ENCODE measurements at places on chromosomes 5 and 9.

DNA sequence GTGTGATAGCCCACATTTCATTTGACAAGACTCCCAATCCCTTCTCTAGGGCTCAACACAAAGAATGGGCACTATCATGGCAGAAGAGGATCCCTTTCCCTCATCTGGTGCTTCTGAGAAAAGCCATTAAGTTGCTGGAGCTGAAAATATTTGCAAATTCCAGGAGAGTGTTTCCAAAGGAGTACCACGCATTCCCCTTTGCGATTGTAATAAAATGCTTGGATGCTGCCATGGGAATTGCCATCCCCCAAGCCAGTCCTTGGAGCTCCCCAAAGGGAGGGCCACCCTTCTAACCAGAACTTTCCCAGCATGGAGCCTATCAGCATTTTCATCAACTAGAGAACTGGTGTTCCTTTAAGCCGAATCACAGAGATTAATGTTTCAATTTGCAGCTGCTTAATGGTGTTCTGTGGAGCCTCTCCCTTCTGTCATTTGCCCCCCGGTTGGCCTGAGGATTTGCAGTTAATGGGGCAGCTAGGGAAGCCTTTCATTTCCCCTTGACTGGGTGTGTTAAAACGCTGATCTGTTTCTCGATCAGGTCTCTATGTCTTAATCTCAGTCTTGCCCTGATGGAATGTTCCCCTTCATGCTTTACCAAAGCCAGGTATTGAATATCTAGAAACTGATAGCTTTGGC lies 133.0 kb downstream of the ENC1 start:
- DNase-seq, result no peak

GRCh38 chr5:133820507-133820906 lies 147.9 kb downstream of the C5orf15 start:
- DNase-seq, result no peak

DNA sequence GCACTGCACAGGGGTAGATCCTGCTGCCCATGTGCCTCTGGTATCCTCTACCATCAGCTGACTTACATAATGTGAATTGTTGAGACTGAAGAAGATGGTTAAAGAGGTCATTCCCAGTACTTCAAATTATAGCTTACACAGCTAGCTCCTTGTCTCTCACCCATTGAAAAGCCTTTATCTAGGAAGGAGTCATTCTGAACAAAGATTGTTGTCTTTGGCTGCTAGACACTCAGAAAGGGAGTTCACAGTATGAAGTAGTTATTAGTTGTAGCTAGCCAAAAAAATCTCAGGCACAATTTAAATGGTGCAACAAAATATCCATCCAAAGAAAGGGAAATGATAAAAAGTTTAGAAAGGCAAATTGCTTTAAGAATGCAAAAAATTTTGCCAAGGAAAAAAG lies 102.0 kb upstream of the NREP start:
- DNase-seq, result no peak

GRCh38 chr9:134130503-134131375 lies 5.1 kb upstream of the WDR5 start:
- no peak for DNase-seq

DNA sequence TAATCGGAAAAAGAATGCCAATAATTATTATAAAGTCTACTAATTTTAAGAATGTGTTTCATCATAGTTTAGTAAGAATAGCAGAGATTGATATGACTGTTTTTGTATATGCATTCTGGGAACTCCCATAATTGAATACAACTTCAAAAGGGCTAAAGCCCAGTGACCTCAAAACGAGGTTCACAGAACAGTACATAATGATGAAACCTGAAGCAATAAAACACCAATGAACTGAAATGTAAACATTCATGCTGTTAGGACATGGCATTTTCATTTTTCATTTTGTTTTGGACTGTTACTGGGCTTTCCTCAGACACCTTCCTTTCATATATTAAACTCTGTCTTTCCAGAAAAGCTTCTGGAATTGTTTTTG lies 684 bp upstream of the JMY start:
- peak; percentile 48 for DNase-seq

DNA sequence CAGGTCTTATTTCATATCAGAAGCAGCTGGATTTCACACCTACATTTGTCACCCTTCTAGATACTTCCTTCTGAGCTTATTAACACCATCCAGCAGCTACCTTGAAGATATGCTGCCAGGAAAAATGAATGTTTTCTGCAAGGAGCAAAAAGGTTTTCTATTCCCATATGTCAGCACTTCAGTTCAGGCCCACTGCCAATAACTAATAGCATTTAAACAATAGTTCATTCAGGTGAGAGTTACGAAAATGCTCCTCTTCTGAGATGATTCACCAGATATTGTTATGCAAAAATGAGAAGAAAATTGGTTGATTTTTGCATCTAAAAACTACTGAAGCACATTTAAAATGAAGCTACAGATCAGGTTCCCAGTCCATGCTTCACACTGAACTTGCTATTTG lies 56.4 kb upstream of the ISL1 start:
- DNase-seq, result no peak

GRCh38 chr5:162037431-162037830 lies 30.1 kb upstream of the GABRG2 start:
- no peak for DNase-seq

DNA sequence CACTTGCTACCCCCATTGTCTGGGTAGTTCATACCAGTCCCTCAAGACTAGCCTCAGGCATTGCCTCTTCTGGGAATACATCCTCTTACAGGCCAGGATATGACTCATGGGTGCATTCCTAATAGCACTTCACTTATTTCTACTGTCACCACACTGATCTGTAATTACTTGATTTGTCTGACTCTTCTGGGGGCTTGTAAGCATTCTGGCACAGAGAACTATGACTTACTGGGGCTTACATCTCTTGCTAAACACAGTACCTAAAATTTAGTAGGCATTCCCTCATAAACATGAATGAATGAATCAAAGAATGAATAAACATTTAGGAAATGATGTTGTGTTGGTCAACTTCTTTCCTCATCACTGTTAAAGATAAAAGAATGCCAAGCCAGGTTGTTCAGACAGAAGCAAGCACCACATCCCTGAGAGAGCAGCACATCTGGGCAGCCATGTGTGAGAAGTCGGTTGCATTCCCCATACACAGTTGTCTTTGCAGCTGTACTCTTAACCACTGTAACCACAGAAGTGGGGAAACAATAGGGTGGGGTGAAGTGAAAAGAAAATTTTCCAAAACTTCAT lies 27.6 kb downstream of the IL7R start:
- DNase-seq, result peak; percentile 68

GRCh38 chr9:109880276-109881169 lies 100.5 kb downstream of the PALM2AKAP2 start:
- DNase-seq, result peak; percentile 49

- DNase-seq, result no peak
Observed at GRCh38 chr5:180540050-180540694, 46.0 kb downstream of the CNOT6 start.

Measured in hematopoietic multipotent progenitor cell treated with erythropoietin and hydrocortisone succinate and interleukin-3 and kit ligand, for 8 days (in vitro differentiated cells).